Ecto neural progenitor cell (in vitro differentiated cells): ENCODE measurements at places on chromosomes 6 and 20.

DNA sequence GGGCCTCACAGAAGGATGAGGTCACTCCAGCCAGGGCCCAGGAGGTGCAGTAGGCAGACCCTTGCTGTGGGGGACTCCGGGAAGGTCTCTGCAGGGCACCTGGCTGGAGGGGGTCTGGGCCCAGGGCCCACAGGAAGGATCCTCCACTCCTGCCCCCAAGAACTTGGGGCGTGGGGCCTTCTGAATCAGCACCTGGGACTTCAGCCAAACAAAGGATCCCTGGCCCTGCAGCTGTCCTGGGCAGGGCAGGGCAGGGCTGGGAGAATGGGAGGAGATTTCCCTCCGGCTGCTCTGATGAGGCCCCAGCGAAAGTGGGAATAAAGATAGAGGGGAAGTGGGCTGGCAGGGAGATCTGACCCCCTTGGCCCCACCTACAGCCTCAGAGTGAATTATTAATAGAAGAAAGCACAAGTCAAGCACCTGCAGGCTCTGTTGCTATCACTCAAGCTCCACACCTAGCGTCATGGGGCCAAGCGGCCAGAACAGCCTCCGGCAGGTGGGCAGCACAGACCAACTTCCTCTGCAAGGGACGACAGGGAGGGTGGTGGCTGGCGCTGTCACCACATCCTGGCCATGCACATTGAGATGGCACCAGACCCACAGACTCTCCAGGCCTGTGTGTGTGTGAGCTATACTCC lies 61.6 kb upstream of the MRPS10 start:
- no peak for DNase-seq

DNA sequence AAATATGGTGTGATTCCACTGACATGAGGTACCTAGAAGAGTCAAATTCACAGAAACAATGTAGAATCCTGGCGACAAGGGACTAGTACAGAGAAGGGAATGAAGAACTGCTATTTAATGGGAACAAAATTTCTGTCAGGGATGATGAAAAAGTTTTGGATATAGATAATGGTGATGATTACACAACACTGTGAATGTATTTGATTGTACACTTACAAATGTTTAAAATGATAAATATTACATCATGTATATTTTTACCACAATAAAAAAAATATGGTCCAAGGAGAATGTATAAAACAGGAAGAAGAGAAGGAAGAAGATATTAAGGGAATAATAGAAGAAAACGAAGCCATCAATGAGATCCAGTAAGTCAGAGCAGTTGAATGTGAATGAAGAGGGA lies 8.4 kb upstream of the E2F3 start:
- DNase-seq = no peak

DNA sequence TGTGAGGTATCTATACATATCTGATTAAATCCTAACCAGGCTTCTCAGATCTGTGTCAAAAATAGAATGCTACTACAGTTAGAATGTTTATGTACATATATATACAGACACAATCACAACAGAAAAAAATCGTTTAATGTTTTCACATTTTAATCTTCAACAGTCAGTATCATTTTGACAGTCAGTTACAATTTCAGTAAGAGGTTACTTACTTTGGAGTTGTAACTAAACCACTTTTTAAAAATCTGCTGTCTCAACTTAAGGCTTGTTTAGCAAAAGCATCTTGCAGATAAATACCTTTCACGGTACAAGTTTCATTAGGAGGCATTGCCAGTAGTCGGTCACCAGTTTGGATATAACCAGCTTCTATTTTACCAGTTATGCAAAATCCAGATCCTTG lies 32.3 kb upstream of the ALDH8A1 start:
- DNase-seq = no peak

- no peak for DNase-seq
Measured at GRCh38 chr6:6384520-6384919, 64.1 kb upstream of the F13A1 start.

- DNase-seq = no peak
Measured at GRCh38 chr6:6635291-6635690, 46.8 kb downstream of the LY86 start.

GRCh38 chr6:52195886-52196285 lies 9.7 kb downstream of the IL17A start:
- DNase-seq = no peak

GRCh38 chr20:1757072-1757471 lies 99.5 kb upstream of the SIRPG start:
- no peak for DNase-seq

DNA sequence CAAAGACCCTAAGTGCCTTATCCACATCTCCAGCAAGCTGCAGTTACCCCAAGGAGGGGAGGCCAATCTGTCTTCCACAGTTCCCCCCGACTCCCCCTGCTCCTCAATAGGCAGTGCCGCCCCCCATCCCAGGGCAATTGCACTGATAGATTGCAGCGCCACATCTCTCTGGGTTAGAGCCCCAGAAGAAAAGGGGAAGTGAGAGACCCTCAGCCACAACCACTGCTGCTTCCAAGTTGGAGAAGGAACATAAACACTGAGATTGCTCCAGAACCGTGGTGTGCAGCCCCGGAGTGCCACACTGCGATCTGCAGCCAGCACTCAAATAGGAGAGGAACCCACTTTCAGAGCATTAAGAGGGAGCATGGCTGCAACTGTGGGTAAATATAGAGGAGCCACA lies 101.5 kb downstream of the RWDD2A start:
- DNase-seq = no peak

DNA sequence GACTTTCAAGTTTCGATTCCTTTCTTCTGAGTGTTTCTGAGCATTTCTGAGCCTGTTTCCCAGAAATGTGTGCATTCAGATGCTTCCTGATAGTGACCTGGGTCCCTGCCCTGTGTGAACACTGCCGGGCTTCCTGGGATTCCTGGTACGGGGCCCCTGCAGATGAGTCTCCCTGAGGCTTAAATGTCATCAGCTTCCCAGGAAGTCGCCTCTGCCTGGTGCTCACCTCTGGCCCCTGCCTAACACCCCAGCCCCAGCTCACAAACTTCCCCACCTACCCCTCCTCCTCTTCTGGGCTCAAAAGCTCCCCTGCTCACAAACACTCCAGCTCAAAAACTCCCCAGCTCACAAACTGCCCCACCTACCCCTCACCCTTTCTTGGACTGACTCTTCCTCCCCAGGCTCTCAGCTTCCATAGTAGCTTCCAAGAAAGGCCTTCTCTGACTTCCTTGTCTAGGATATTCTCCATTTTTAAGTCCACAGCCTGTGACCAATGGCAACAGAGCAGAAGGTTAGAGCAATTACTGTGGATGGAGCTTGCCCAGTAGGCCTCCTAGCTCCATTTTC lies 42.0 kb downstream of the TGM2 start:
- DNase-seq = peak; percentile 48

GRCh38 chr20:24617080-24617432 lies 147.6 kb downstream of the SYNDIG1 start:
- DNase-seq = no peak

- DNase-seq = no peak
Measured at GRCh38 chr6:93751969-93752368, 332.6 kb upstream of the EPHA7 start.
